ENCODE measurements at places on chromosomes 3 and 15.

DNA sequence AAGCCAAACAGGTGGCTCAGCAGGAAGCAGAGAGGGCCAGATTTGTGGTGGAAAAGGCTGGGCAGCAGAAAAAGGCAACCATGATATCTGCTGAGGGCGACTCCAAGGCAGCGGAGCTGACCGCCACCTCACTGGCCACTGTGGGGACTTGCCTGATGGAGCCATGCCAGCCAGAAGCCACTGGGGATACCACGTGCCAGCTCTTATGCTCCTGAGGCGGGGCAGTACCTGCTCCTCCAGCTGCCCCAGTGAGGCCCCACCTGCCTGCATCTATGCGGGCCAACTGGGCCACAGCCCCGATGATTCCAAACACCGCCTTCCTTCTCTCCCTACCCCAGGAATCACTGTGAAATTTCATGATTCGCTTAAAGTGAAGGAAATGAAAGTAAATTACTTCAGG lies 22.9 kb upstream of the ARIH1 start:
- DNase-seq = no peak

DNA sequence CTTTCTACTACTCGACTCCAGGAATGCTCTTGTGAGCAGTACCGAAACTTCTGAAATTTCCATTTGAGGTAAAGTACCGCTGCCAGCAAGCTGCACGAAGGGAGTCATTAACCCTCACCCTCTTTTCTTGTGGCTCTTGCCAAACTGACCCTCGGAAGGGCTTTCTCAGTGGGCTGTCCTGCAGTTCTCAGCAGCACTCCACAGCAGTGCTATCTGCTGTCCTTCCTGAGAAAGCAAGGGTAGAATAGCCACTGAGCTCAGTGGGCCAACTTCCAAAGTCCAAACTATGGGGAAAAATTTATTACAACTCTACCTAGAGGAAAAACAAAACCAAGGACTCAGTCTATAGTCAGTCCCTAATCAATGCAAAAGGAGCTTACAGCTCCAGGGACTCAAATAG lies 38.5 kb upstream of the COL8A1 start:
- DNase-seq = no peak

- DNase-seq = no peak
Observed at GRCh38 chr3:128760042-128760441, 34.1 kb downstream of the RAB7A start.

DNA sequence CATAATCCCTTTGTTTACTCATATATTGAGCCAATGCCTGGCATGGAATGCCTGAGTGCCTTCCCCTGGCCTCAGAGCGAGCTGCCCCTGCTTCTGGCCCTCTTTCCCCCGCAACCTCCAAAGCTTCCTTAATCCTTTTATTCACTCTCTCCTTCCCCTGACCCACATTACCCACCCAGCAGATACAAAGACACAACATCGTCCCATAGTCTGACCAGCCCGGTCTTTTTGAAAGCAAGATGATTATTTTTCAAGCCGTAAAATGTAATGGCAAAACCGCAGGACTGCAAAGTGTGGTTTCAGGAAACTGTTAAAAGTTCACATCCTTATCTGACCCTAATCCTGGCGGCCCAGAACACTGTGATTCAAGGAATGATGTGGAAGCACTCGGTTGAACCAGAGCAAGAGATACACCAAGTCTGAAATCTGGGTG lies 78.4 kb upstream of the LRTM1 start:
- DNase-seq = no peak

DNA sequence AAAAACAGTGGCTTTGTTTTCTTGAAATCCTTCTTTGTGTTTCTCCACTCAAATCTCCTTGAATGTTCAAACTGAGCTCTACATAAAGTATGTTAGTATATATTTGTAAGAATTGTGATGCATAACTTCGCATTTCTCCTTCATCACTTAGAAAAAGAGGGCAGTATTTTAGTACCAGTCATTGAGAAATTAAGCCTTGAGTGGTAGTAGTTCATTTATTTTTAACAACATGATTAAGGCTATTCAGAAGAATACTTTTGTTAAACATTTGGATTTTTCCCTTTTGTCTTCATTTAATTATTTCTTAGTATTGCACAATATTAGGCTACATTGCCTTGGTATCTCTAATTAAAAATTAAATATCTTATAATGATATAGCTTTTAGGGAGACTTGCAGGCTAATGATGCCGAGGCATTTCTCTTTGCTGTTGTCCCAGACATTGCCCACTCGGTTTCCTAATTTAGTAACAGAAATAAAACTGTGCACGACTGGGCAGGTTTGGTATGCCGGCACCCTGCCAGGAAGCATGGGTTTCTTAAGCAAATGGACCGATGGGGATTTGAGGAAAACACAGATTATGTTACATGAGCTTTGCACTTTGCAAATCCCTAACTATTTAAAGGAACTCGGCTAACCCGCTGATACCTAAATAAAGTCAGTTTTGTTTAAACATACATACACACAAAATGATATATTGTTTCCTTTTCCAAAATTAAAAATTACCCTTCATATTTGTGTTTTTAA lies 54.7 kb downstream of the LRRC28 start:
- peak; percentile 18 for DNase-seq

GRCh38 chr15:59157840-59158700 lies 48.6 kb upstream of the LDHAL6B start:
- no peak for DNase-seq

GRCh38 chr3:122962149-122962548 lies 65.4 kb downstream of the SEMA5B start:
- no peak for DNase-seq

DNA sequence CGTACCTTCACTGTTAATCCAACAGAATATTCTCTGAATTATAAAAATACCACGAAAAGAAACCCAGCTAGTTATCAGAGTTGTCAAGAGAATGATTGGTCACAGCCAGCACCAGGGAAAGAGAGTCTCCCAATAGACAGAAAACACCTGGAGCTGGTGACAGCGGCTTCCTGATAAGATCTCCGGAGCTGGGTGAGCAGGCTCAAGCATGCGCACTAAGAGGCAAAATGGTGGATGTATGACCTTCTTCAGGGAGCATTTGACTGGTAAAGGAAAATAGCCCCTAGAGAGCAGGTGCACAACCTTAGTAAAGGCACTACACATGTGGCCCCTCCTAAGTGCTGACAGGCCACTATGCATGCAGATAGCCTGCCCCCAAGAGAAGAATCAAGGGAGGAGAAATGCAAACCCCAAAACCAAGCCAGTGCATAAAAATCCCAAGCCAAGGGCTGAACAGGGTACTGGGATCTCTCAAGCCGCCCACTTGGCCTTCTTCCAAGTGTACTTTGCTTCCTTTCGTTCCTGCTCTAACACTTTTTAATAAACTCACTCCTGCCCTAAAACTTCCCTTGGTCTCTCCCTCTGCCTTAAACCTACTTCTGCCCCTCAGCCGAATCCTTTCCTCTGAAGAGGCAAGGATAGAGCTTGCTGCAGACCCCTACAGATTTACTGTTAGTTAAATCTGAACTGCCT lies 93.2 kb downstream of the UACA start:
- no peak for DNase-seq

GRCh38 chr15:76153241-76154197 lies 93.7 kb downstream of the TMEM266 start:
- DNase-seq = no peak

DNA sequence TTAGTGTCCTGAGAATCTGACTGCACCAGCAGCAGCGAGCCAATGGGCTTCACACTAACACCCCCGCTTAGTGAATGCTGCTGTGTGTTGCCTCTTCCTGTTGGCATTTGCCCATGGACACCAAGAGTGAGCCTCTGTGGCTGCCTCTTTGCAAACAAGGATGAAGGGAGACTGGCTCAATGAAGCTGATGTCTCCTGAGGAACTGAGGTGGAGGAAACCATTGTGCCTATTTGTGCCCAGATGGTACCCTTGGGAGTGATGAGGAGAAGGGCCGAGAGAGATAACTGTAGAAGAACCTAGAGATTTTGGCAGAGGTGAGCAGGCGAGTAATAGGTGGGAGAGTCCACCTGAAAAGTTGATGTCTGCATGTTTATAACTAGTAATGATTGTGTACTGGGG lies 51.2 kb downstream of the IL20RB start:
- DNase-seq = no peak

- no peak for DNase-seq
Observed at GRCh38 chr3:117104792-117105191, 395.2 kb downstream of the TUSC7 start.

DNA sequence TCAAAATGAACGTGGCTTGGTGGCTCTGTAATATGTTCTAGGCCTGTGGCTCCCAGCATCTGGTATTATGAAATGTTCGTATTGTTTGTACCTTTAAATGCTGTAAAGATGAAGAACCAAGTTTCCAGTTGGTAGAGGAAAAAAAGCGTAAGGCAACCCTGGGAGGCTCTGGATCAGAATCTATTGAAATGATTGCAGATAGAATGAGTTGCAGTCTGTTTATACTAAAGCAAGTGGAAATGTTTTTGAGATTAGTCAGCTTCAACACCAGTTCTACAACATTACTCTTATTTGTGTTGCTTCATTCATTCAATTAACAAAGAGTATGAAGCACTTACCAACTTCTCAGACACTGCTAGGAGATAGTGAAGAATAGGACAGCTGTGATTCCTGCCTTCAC lies 5.3 kb downstream of the ARL6IP5 start:
- no peak for DNase-seq

DNA sequence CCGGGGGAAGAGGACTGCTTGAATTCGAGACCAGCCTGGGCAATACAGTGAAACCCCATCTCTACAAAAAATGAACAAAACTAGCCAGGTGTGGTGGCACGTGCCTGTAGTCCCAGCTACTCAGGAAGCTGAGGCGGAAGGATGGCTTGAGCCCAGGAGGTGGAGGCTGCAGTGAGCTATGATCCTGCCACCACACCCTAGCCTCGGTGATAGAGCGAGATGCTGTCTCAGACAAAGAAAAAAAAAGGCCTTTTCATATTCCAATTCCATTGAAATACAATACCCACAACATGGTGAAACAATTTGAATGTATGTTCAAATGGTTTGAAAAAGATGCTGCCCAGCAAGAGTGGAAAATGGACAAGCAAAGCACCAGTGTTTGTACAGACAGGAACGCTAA lies 61.8 kb upstream of the ZNF148 start:
- DNase-seq = no peak

DNA sequence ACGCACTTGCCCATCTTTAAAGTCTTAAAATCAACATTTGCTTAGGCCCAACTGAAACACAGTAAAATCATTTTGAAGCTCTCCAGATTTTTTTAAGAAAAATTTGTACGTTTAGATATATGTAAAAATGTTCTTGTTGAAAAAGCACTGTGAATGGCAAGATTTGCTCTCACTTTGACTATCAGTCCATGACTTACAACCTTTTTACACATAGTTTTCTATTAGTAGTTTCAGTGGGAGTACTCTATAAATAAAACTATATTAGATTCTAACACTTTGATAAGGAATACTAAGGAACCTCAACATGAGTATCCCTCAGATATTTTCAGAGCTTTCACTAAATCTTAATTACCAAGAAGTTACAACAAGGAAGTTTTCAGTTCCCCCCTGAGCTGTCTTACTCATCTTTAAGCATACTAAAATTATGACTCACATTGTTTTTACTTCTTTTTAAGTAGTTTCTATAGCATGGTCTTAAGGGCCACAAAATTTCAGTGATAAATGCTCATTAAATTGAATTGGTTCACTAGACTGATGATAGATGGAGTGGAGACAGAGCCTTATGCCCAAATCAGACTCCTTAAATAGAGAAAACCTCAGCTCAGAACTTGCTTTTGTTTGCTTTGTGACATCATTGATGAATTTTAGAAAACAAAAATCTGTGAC lies 31.6 kb upstream of the RAP2B start:
- no peak for DNase-seq

GRCh38 chr15:56930669-56931313 lies 12.3 kb downstream of the TCF12 start:
- no peak for DNase-seq

DNA sequence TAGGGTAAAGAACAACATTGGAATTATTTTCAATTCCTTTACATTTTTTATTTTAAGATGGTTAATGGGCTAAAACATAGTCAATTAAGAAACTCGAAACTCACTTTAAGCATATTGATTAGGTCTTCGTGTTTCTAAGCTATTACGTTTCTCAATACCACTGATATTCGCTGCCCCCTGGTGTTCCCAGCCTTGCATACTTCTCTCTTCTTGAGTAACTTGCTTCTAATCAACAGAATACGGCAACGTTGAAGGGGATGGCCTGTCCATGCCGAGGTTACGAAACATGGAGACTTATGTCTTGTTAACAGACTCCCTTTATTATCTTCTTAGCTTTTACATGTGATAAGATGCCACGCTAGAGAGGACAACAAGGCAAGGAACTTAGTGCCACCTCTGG lies 43.6 kb downstream of the ROBO1 start:
- DNase-seq = peak; percentile 16

DNA sequence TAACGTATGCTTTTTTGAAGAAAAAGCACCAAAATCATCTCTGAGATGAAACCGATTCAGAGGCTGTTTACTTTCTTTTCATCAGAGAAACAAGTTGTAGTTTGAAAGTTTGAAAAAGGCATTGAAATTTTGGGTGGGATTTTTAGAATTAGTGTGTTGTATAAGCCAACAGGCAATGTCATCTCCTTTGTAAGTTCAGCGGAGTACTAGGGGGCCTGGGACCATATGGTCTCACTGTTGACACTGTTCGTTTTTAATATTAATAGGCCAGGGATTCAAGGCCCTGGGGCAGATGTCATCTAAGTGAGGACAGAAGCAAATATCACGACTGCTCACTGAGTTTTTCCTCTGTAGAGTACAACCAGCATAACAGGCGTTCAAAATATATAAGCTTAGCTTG lies 256.2 kb upstream of the RARB start:
- DNase-seq = no peak

DNA sequence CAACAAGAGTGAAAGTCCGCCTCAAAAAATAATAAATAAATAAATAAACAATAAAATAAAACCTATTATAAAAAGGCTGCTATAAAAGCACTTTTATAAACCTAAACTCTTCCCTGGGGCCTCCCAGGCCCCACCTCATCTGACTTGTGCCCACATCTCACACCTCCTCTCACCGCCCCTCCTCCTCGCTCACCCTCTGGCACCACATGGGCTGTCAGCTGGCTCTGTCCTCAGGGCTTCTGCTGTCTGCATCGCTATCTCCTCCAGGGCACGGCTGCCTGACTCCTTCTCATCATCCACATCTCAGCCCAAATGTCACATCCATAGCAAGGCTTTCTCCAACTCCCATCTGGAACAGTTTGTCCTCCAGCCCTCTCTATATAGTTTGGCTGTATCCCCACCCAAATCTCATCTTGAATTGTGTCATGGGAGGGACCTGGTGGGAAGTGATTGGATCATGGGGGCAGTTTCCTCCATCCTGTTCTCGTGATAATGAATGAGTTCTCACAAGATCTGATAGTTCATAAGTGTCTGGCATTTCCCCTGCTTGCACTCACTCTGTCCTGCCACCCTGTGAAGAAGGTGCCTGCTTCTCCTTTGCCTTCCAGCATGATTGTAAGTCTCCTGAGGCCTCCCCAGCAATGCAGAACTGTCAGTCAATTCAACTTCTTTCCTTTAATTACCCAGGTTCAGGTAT lies 8.8 kb upstream of the SH3BP5 start:
- DNase-seq = no peak

DNA sequence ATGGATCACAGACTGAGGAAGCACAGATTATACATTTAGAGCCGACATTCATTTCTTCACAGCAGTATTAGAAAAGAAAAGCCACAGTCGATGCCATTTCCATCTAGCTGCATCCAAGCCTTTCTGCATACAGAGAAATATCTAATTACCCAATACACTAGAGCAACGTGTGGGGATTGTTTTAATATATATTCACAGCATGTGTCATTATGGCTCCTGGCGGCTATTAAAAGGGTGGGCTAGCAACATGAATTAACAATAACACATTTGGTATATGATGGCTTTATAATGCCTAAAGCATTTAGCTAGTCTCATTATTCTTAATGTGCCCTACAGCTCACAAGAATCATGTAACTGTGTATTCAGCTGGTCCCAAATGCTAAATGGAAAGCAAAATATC lies 1030.5 kb downstream of the FHIT start:
- DNase-seq = no peak
